ENCODE measurements at places on chromosomes 12 and 14.

DNA sequence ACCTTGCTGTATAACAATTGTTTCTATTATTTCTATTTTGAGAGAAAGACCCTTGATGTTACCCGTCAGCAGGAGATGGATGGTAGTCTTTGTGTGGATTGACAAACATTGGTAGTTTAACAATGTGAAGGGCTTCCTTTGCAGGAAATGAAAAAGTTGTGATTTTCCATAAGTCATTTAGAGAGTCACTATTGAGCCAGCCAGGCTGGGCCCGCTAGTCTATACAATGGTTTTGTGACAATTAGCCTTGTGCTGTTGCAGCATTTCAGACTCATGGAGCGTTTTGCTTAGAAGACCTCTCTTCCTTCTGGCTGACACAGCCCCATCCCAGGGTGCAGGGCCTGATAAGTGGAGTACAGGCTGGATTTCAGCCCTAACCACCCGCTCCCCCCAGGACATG is 18.3 kb upstream of the SLC38A2 start:
- DNase-seq: no peak

- no peak for DNase-seq
These were observed 2.3 kb downstream of the COCH start for GRCh38 chr14:30876692-30877091.

DNA sequence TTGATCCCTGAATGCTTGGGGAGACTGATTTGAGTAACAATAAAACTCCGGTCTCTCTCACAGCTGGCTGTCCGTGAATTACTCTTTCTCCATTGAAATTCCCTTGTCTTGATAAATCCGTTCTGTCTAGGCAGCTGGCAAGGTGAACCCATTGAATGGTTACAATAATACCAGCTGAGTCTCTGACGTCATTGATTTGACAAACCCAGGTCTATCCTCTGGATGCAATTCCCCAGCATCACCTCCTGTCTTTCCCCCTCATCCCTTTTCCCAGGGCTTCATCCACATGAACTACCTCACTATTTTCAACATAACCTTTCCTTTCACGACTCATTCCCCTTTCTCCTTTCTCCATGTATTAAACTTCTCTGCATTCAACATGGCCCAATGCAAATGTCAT is 98.7 kb upstream of the TMEM132C start:
- no peak for DNase-seq

DNA sequence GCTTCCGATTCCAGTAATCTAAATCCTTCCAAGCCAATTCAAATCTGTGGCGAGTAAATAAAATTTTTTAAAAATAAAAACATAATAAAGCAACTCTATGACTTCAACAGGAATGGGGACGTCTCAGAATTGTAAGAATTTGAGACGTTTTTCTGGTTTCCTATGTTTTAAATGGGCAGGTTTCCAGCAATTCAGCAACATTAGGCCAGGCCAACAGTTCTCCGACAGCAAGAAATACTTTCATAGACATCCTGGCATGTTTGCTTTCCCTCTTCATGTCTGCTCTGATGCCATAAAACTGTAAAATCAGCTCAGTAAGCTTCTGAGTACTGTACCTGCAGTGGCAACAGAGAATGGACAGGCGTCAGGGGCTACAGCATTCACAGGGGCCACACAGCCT is 35.8 kb upstream of the DICER1 start:
- DNase-seq: no peak

- DNase-seq: peak; percentile 80
These were observed 325 bp downstream of the CRIP1 start for GRCh38 chr14:105486974-105487448.

- no peak for DNase-seq
These were observed 164.2 kb downstream of the CALM1 start for GRCh38 chr14:90560991-90561390.

GRCh38 chr12:95546491-95546813 is 4.8 kb downstream of the USP44 start:
- no peak for DNase-seq

GRCh38 chr12:639566-639965 is 23.7 kb downstream of the NINJ2 start:
- no peak for DNase-seq

- no peak for DNase-seq
These were observed 6.6 kb downstream of the LHX5 start for GRCh38 chr12:113464852-113465719.

DNA sequence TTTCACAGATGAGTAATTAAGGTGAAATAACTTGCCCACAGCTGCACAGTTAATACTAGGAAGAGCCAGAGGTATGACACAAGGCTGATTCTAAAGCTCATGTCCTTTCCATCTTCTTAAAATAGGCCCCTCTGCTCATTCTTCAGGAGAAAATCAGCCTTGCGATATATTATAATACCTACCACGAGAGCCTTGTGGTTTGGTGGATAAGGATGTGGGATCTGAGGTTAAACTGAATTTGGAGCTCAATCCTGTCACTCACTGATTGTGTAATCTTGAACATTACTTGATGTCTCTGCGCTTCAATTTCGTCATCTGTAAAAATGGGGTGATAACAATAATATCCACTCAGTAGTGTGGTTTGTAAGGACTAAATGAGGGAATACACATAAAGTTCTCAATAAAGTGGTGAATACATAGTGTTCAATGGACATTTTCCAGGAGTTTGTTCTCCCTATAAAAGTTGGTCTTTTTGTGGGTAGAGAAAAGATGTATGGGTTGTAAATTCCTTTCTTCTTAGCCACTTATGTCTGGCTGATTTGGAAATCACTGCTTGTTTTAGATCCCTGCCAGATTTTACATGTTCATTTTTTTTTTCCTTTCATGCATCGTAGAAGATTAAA is 25.1 kb upstream of the ATP2B1 start:
- no peak for DNase-seq

GRCh38 chr14:31275731-31276130 is 68.1 kb upstream of the HECTD1 start:
- DNase-seq: no peak

DNA sequence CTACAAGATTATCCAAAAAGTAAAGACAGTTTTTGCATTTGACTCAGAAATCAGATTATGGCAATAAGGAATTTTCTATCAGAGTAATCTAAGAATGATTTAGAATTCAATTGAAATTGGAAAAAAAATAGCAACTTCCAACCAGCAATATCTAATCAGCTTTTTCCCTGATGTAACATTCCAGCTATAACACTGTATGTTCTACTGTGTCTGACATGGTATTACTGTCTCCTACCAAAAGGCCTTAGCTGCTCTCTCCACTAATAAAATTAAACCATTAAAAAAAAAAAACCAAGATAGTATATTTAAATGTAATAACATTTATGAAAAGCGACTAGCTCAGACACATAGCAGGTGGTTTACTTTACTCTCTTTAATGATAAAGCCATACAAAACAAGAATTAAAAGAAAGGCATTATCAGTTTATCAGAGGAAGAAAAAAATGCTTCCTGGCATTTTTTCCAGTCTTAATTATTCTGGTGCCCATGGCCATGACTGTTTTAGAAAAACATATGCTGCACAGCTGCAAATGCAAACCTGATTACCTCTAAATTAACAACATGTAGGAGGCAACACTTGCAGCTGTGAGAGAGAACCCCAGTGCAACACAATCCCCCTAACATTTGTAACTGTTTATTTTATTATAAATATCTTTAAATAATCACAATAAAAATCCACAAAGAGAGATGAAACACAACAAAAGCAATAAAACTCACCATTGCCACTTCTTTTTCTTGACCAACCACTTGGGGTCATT is 28.8 kb downstream of the PHLDA1 start:
- no peak for DNase-seq

GRCh38 chr14:68195126-68195525 is 375.5 kb downstream of the RAD51B start:
- DNase-seq: no peak

GRCh38 chr14:29857551-29857950 is 70.1 kb downstream of the PRKD1 start:
- no peak for DNase-seq

DNA sequence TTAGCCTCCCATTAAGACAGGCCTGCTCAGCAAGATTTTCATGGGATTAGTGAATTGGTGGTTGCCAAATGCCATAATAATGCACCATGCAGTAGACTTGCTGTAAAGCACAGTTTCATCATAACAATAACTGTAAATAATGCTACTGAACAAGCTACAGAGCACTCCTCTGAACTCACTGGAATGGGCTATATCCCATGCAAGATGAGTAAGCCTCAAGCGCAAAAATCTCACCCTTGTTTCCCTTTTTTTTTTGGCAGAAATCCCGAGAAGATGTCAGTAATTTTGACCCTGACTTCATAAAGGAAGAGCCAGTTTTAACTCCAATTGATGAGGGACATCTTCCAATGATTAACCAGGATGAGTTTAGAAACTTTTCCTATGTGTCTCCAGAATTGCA is 145.9 kb upstream of the HIF1A start:
- no peak for DNase-seq

- DNase-seq: no peak
These were observed 42.4 kb downstream of the RPH3A start for GRCh38 chr12:112833939-112834338.

DNA sequence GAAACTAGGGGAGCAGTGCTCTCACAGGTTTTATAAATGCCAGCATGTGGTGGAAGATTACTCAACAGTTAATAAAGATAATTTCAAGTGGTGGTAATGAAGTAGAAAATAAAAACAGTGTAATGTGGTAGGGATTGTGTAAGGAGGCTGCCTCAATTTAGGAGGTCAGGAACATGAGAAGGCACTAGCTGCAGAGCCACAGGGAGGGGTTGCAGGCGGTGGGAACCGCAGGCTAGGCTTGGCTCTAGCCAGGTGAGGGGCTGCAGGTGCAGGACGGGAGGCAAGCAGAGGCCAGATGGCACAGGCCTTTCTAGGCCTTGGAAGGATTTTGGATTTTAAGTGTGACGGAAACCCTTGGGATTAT is 768 bp downstream of the METTL25 start:
- no peak for DNase-seq

- no peak for DNase-seq
These were observed 65.5 kb upstream of the BEGAIN start for GRCh38 chr14:100652744-100653143.

- DNase-seq: no peak
These were observed 44.1 kb downstream of the DAD1 start for GRCh38 chr14:22544881-22545420.

DNA sequence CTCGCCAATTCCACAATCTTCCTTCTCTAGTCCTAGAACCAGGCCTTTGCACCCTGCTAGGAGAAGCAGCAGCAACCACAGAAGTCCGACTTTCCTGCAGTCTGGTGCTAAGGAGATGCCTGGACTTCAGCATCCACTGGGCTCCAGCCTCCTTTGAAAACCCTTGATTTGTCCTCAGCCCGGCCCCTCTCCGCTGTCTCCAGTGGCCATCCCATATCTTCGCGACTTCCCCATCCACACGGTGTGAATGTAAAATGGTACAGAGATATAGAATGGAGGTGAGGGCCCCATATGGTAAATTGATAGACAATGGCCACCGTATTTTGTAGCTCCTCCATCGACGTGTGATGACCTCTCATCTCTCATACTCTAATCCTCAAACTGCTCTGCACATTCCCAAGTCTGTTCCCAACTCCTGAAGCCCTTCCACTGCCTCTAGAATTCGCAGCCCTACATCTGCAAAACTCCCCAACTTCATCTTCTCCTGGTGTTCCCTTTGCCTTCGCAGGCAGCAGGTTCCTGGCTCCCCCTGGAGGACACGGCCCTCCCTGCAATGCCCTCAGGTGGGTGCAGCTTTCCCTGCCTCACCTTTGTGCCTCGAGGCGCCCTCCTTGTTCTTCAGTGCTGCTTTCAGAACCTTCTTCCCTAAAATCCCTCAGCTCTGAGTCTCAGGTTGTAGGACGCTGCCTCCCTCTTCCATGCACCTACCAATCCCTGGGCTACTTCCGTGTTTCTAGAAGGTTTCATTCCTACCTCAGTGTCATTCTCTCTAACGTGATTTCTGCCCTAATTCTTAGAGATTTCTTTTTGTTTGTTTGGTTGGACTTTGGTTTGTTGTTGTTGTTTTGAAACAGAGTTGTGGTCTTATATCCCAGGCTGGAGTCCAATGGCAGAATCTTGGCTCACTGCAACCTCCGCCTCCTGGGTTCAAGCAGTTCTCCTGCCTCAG is 36.7 kb downstream of the TMBIM6 start:
- DNase-seq: peak; percentile 80

DNA sequence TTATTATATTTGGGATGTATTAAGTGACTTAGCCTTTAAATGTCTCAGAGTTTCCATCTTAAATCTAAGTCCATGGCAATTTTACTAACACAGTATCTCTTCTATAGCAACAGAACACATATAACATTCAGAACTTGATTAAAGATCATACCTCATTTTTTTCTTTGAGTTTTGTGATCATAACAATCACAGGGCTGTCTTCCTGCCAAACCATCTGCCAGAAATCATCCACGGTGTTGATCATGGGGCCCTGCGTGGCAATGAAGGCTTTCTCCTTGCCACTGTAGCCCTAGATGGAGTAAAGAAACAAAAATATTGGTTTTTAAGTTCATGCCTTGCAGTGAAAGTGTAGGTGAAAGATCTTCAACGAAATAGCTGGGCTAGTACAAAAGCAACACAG is 46.7 kb upstream of the PTPRB start:
- no peak for DNase-seq

DNA sequence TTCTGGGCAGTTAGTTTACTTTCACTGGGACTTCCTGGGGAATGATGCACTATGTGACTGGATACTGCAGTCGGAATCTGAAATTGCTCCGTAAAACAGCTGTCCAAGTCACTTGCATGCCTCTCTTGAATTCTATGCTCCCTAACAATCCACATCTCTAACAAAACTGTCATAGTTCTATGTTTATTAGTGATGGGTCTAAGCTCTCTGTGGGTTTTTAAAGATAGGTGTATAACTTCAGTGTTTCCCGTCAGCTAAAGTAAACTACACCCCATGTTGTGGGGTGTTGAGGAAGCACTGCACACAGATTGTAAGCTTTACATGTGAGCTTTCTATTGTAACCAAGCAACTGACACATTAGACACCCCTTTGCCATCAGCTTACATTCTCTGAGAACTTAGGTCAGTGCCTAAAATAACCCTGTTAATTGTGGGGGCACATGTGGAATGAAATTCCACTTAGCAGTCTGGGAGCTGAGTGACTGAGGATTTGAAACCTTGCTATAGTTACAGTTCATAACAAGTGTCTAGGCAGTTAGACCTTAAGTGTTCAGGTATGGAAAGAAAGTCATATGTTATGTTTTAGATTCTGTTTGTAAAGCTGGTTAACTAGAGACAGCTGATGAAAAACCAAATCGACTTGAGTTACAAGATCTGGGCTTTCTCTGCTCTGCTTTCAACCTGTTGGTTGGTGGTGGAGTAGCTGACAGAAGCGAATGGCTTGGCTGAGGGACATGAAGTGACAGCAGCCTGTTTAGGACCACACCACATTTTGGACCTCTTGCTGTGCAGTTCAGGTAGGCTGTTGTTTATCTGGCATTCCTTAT is 165.7 kb downstream of the AKAP6 start:
- DNase-seq: no peak

DNA sequence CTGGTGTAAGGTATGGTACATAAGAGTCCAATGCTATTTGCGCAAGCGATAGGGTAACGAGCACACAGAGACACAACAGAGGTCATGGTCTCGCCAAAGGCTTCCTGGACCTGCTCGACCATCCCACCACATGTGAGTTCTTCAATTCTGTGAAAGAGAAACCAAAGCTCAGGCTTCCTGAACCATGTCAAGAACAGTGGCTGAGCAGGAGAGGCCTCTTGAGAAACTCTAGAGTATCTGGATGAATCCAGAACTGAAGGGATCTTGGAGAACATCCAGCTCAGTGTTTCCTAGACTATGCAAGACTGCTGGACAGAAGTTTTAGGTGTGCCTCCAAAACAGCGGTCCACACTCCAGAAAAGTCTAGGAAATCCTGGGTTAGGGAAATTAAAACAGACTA is 114.5 kb downstream of the TRAFD1 start:
- no peak for DNase-seq

- no peak for DNase-seq
These were observed 3.3 kb downstream of the FAR2 start for GRCh38 chr12:29152223-29152868.
